ENCODE measurements at places on chromosomes 16 and 17.

DNA sequence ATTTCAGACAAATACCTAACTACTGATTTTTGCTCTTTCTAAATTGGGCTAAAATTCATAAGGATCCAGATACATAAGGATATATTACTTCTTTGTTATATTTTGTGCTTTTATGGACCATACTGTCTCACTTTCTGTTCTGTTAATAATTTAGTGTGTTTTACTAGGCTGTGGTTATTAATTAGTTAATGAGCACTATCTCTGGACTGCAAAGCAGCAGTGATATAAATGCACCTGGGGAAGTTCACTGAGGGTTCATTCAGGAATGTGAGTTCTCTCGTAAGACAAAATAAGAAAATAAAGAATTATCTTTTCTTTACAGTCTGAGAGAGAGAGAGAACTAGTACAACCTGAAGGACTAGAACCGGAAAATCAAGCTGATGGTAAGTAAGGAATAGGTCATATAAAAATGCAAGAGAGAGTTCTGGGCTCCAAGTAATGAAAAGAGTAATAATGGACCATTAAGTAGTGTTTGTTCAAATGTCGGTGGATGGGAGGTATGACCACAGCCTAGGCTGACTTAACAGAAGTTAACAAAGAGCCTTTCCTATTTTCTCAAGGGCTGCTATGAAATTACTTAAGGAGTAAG is 55.6 kb downstream of the IKZF3 start:
- DNase-seq: no peak
- no peak overlapping the region for H3K27ac ChIP-seq
- H3K4me1 ChIP-seq: no peaks in the 10 kb centered on the region

GRCh38 chr17:2335726-2336214 is 487 bp downstream of the TSR1 start:
- peak overlapping the region; percentile 77 for H3K4me3 ChIP-seq
- H3K27ac ChIP-seq: peak overlapping the region; percentile 97
- H3K36me3 ChIP-seq: peaks cover 37% of the 10 kb centered on the region
- peaks cover 16% of the 10 kb centered on the region for H3K4me1 ChIP-seq
- DNase-seq: no peak

DNA sequence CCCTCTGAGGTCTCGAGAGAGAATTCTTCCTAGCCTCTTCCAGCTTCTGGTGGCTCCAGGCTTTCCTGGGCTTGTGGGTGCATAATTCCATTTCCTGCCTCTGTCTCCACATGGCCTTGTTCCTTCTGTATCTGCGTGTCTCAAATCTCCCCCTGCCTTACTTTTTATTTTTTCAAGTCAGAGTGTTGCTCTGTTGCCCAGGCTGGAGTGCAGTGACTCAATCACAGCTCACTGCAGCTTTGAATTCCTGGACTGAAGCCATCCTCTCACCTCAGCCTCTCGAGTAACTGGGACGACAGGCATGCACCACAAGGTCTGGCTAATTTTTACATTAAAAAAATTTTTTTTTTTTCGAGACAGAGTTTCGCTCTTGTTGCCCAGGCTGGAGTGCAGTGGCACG is 120.6 kb downstream of the SHISA9 start:
- no peaks in the 10 kb centered on the region for H3K36me3 ChIP-seq
- DNase-seq: no peak

DNA sequence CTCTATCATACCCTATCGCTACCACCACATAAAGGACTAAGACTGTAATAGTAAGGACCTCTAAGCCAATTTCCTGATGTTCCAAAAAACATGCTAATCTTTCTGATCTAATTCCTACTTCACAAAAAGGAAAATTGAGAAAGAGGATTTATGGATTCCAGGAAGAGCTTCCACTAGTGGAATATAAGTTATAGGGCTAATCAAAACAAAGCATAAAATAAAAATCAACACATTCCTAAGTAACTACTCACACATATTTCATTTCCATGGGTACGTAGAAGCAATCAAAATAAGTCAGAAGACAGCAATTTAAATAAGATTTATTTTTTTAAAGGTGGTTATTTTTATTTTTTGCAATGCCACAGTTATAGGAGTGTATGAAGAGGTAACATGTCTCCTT is 12.4 kb downstream of the CCDC43 start:
- DNase-seq: no peak
- no peaks in the 10 kb centered on the region for H3K4me1 ChIP-seq
- H3K4me3 ChIP-seq: no peak overlapping the region
- H3K36me3 ChIP-seq: peaks cover 4% of the 10 kb centered on the region

DNA sequence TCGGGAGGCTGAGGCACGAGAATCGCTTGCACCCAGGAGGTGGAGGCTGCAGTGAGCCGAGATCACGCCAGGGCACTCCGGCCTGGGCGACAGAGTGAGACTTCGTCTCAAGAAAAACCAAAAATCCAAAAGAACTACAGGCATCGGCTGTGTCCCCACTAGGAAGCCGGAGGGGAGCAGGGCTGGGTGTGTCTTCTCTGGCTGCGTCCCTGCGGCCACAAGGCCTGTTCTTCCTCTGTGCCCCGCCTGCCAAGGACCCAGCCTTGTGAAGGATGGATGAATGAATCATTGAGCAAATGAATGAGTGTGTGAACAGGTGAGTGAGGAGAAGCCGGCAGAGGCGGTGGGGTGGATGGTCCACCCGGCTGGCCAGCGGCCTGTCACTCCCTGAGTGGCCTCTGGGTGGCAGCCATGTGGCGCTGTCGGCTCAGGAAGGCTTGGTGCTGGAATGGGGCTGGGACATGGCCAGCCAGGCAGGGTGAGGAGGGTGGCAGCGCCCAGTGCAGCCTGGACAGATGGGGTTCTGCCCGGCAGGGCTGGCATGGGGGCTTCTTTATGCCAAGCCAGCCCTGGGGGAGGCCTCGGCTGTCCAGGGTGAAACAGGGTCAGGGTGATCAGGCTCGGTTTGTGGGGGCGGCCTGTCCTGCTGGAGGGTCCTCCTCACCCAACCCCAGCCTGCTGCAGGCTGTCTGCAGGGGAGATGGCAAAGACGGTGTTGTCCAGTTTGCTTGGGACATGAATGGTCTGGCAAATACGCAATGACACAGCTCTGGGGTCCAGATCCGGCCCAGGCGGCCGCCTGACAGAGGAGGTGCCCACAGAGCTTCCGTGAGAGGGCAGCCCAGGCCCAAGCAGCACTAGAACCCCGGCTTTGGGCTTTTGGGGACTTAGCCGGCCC is 21.7 kb downstream of the SLC25A10 start:
- no peaks in the 10 kb centered on the region for H3K36me3 ChIP-seq
- H3K4me1 ChIP-seq: peaks cover 11% of the 10 kb centered on the region
- DNase-seq: no peak
- peak overlapping the region; percentile 20 for H3K4me3 ChIP-seq
- H3K27ac ChIP-seq: no peak overlapping the region
- no peaks in the 10 kb centered on the region for H3K27me3 ChIP-seq

- no peaks in the 10 kb centered on the region for H3K36me3 ChIP-seq
- 0 out of 2 replicates have a peak overlapping the region, but pooled peaks have one; percentile 21 for H3K27ac ChIP-seq
- no peaks in the 10 kb centered on the region for H3K27me3 ChIP-seq
These were observed 37.9 kb upstream of the SLC38A10 start for GRCh38 chr17:81332914-81333528.

GRCh38 chr17:56610321-56610720 is 16.8 kb downstream of the NOG start:
- no peak overlapping the region for H3K27ac ChIP-seq
- DNase-seq: no peak

DNA sequence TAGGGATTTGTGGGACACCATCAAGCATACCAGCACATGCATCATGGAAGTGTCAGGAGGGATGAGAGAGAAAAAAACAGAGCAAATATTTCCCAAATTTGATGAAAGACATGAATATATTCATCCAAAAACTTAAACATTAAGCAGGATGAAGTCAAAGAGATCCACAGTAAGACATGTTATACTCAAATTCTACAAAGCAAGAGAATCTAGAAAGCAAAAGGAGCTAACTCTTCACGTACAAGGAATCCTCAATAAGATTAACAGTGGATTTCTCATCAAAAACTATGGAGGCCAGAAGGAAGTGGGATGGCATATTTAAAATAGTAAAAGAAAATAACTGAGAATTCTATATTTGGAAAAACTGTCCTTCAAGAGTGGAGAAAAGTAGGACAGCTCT is 374.8 kb downstream of the ZFHX3 start:
- no peaks in the 10 kb centered on the region for H3K27me3 ChIP-seq
- H3K36me3 ChIP-seq: no peaks in the 10 kb centered on the region
- H3K4me1 ChIP-seq: no peaks in the 10 kb centered on the region
- no peak for DNase-seq
- H3K27ac ChIP-seq: no peak overlapping the region

GRCh38 chr17:50150354-50151040 is at the start of gene PPP1R9B:
PPP1R9B (minus strand) TSS chr17:50150677; CDS start chr17:50150513, 164 bp downstream.
- H3K36me3 ChIP-seq: peaks cover 15% of the 10 kb centered on the region
- DNase-seq: no peak
- H3K4me1 ChIP-seq: peaks cover 61% of the 10 kb centered on the region
- no peaks in the 10 kb centered on the region for H3K27me3 ChIP-seq

GRCh38 chr16:77353587-77354263 is 81.1 kb downstream of the ADAMTS18 start:
- H3K27me3 ChIP-seq: no peaks in the 10 kb centered on the region
- H3K4me1 ChIP-seq: peaks cover 13% of the 10 kb centered on the region
- DNase-seq: peak; percentile 55
- H3K27ac ChIP-seq: peak overlapping the region; percentile 89

GRCh38 chr16:84699147-84699711 is 571 bp upstream of the USP10 start:
- H3K4me3 ChIP-seq: peak overlapping the region; percentile 73
- no peaks in the 10 kb centered on the region for H3K27me3 ChIP-seq
- peak overlapping the region; percentile 85 for H3K27ac ChIP-seq
- peaks cover 11% of the 10 kb centered on the region for H3K36me3 ChIP-seq

DNA sequence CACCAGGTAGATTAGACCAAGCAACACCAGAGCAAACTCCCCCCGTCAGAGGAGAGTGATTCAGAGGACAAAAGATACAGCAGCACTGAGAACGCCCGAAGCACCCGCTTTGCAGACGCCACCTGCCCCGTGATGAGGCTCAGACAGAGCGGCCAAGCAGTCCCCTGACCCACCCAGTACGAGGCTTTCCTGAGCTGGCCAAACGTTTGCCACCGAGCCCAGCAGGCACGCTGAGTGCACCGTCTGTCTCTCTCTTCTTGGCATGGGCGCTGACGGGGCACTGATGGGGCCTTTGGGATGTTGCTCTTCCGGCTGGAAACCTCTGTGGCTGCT is 19.4 kb upstream of the WDR45B start:
- H3K27ac ChIP-seq: no peak overlapping the region
- H3K27me3 ChIP-seq: no peaks in the 10 kb centered on the region
- no peaks in the 10 kb centered on the region for H3K4me1 ChIP-seq
- no peaks in the 10 kb centered on the region for H3K36me3 ChIP-seq

GRCh38 chr16:7182510-7183109 is 150.0 kb upstream of the RBFOX1 start:
- no peaks in the 10 kb centered on the region for H3K36me3 ChIP-seq
- no peak for DNase-seq
- H3K4me1 ChIP-seq: no peaks in the 10 kb centered on the region
- H3K27me3 ChIP-seq: no peaks in the 10 kb centered on the region
- no peak overlapping the region for H3K4me3 ChIP-seq
- H3K27ac ChIP-seq: no peak overlapping the region

DNA sequence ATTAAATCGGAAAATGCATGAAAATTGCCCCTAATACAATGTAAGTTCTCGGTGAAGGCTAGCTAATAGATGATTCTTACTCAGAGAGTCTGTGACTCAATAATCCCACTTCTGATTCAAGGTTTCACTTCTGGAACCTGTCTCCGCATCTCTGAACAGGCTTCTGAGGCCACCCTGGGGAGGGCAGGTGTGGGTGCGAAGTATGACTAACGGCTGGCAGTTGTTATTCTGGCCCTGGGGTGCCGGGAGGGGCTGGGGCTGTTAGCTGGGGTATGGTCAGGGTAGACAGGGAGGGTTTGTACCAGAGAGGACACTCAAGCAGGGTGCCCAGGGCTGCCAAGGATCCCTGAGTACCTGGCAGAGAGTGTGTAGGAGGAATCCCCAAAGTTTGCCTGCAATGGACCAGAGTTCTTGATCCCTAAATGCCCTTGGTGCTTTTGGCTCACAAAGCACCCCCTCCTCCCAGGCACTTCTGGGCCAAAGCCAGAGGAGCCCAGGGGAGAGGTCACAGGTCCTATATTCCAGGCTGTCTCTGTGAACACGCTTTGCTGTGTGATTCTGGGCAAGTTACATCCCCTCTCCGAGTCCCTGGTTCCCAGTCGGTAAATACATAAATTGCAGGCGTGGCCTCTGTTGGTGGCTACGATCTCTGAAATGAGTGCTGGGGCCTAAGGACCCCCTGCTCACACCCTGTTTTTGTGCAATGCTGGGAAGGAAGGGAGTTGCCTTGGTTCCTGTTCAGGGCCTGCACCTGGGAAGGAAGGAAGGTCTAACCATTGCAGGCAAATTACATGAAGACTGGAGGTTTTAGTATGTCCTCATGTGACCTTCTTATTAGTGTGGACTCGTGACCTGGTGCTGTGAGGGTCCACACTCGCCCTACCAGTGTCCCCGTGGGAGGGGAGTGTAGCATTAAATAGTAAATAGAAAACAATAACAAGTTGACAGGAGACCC is 49.9 kb upstream of the CPNE2 start:
- no peaks in the 10 kb centered on the region for H3K36me3 ChIP-seq
- H3K27me3 ChIP-seq: no peaks in the 10 kb centered on the region
- no peak overlapping the region for H3K4me3 ChIP-seq
- H3K27ac ChIP-seq: no peak overlapping the region

- peak overlapping the region; percentile 92 for H3K4me3 ChIP-seq
- peak overlapping the region; percentile 85 for H3K27ac ChIP-seq
- H3K36me3 ChIP-seq: no peaks in the 10 kb centered on the region
- no peaks in the 10 kb centered on the region for H3K27me3 ChIP-seq
- H3K4me1 ChIP-seq: no peaks in the 10 kb centered on the region
- DNase-seq: peak; percentile 98
These were observed 13.4 kb downstream of the PER1 start for GRCh38 chr17:8138672-8139371.

GRCh38 chr16:71628810-71629209 is 2.8 kb downstream of the MARVELD3 start:
- H3K4me1 ChIP-seq: no peaks in the 10 kb centered on the region
- peaks cover 2% of the 10 kb centered on the region for H3K27me3 ChIP-seq
- no peak overlapping the region for H3K27ac ChIP-seq
- peaks cover 2% of the 10 kb centered on the region for H3K36me3 ChIP-seq
- DNase-seq: no peak
- no peak overlapping the region for H3K4me3 ChIP-seq

DNA sequence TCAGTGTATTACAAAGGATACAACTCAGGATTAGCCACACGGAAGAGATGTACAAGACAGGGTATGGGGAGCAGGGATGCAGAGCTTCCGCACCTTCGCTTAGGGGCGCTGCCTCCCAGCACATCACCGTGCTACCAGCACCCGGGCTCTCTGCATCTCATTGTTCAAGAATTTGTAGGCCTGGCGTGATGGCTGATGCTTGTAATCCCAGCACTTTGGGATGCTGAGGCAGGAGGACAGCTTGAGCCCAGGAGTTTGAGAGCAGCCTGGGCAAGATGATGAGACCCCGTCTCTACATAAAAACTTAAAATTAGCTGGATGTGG is 43.2 kb downstream of the RAB11FIP4 start:
- H3K27ac ChIP-seq: no peak overlapping the region
- peaks cover 2% of the 10 kb centered on the region for H3K27me3 ChIP-seq
- no peaks in the 10 kb centered on the region for H3K4me1 ChIP-seq
- no peak for DNase-seq
- H3K36me3 ChIP-seq: no peaks in the 10 kb centered on the region

GRCh38 chr17:79162012-79162963 is 87.7 kb downstream of the ENGASE start:
- no peak overlapping the region for H3K4me3 ChIP-seq
- H3K36me3 ChIP-seq: no peaks in the 10 kb centered on the region
- H3K27me3 ChIP-seq: peaks cover 6% of the 10 kb centered on the region
- H3K4me1 ChIP-seq: no peaks in the 10 kb centered on the region
- no peak for DNase-seq
- H3K27ac ChIP-seq: no peak overlapping the region

All from Panc1 (cell line).